ENCODE measurements at places on chromosomes 13 and 19.

DNA sequence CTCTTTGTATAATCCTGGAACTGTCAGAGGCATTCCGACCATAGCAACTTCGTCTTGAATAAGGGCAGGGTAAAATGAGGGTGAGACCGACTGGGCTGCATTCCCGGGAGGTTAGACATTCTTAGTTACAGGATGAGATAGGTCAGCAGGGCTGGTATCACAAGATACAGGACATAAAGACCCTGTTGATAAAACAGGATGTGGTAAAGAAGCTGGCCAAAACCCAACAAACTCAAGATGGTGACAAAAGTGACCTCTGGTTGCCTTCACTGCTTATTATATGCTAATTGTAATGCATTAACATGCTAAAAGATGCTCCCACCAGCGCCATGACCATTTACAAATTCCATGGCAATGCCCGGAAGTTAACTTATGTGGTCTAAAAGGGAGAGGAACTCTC is 27.7 kb upstream of the MBNL2 start:
- DNase-seq, result no peak

DNA sequence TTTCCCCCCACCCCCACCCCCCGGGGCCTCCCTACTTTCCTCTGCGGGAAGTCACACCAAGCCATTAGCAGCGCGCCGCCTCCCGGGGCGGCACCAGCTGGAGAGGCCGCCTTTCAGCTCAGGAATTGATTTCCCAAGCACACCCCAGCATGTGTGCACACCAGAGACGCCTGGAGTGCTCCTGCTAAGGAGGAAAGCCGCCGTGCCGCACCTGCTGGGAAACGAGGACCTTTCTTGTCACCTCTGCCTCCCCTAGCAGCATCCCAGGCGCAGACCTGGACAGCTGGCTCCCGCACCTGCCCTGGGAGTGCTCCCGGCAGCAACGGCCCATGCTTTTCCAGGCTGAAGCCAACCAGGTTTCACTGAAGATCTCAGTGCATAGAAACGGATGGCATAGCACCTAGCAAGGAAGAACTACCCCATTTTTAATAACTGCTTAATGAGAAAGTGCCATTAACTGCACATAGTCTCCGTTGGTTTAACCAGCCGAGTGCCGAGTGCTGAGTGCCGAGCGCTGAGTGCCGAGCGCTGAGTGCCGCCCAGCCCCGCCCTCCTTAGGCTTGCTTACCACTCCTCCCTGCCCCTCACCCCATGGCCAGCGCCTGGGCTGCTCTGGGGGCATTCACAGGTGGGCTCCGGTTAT is 165.0 kb downstream of the USP12 start:
- no peak for DNase-seq

DNA sequence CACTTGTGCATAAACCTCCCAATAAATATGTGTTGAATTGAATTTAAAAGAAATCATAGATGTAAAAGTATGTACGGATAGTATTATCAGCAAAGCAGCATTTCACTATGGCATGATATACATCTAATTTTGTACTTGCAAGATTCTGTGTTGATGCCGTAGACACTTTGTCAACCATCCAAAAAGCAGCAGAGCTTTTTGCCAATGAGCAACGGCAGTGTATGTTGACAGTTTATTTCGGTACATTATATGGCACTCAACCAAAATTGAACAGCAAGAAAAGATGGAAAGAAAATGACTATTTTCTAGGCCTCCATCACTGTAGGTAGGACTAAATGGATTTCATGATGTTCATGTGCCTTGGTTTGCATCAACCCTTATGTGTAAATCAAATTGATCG is 543.7 kb downstream of the DACH1 start:
- DNase-seq, result no peak

DNA sequence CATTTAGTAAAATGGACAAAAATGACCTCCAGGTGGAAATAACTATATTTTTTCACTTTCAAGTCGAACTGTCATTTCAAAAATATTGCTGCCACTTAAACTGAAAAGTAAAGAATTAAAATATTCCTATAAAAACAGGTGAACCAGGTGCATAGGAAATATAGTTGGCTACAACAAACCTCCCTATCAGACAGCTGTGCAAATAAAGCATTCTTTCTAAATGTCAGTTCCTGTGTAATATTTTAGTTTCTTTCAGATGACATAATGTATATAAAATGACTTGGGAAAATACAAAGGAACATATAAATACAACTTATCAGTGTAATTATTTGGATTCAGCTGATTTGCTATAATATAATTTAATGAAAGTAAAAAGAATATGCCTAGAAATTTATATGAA is 403.5 kb upstream of the GPC6 start:
- DNase-seq, result no peak

- no peak for DNase-seq
These were observed 10.4 kb downstream of the OLFM4 start for GRCh38 chr13:53038993-53039392.

DNA sequence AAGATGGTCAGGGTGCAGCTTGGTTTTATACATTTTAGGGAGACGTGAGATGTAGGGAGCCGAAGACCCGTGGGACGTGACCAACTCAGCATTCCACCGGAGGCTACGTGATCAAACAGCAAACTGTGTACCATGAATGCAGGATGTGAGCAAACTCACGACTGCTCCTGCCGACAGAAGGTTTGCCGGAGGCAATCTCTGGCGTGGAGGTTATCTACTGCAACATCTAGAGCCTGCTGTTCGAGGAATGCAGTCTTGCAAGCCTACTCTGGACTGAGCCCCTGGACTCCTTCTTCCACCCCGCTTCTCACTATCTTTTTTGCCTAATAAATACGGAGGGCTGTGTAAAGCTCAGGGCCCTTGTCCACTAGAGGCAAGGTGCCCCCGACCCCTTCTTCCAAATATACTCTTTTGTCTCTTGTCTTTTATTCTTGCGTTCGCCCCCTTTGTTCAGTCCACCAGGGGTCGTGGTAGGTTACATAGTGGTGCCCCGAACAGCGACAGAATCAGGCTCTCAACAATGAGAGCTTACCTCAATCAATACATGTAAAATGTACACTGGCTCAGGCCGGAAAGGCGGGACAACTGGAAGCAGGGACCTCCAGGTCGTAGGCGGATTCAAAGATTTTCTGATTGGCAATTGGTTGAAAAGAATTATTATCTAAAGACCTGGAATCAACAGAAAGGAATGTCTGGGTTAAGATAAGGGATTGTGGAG is 8.9 kb upstream of the OR1I1 start:
- no peak for DNase-seq

- DNase-seq, result no peak
These were observed 379.6 kb downstream of the TSHZ3 start for GRCh38 chr19:30969591-30969990.

GRCh38 chr13:107138486-107138885 is 570.5 kb upstream of the ARGLU1 start:
- no peak for DNase-seq

DNA sequence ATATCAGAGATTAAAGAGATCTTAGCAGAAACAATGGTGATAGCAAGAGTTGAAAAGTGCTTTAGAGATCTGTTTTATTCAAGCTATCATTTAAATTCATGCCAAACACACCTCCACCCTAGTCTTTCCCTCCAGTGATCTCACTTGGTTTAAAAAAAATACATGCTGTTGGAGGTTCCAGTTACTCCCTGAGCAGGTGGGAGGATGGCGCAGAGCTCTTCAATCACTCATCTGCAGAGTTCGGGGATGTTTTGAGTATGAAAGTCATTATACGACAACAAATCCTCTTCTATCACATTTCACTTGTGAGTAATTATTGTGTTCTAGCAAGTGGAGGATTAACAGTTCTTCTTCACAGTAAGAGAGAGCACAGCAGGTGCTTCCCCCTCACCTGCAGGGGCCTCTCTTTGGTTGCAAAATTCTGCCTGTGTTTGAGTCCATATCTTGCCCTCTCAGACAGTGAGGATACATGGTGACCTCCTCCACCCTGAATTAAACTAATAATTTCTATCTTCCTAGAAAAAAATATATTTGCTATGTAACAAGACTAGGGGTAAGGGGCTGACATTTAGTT is 376.7 kb downstream of the LIG4 start:
- DNase-seq, result no peak

DNA sequence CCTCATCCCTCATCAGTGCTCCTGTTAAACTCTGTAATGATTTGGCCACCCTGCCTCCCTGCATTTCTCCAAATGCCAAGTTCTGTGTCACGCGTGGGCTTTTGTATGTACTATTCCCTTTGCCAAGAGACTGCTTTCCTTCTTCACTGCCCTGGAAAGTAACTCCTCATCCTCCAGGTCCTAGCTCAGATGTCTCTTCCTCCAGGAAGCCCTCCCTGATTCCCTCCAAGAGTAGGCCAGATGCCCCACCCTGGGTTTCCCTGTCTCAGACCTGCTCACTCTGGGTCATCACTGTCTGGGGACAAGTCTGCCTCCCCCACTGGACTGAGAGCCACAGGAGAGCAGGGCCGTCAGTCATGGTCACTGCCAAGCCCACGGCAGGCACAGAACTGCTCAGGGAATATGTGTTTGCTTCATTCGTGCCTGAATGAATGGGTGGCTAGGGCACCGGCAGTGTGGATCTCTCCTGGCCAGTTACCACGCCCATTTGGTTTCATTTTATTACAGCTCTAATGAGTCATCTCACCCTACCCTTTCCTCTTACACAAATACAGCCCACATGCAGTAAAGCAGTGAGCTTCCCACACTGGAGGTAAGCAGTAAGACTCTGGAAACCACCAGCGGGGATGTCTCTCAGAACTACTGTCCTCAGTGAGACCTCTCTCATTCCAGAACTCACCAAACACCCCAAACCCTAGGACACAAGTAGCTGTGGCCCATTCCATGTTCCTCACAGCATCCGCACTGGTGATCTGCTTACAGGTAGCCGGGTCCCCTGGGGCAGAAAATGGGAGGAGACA is 12.1 kb upstream of the GPR4 start:
- DNase-seq, result peak; percentile 71

DNA sequence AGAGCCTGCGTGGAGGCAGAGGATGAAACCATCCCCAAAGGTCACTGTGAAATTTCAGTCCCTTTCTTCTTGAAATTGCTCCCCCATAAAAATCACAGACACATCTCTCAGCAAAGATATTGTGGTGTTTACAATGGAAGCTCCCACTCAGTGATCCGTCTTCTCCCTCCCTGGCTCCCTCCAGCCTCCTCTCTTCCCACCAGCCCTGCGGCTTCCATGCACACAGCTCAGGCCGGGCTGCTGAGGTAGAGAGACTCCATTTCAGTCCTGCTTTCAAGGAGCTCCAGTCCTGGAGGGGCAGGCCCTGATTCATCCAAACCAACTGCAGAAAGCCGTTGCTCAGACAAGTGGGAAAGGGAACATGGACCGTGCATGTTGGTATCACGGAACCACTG is 24.0 kb upstream of the MIER2 start:
- no peak for DNase-seq

DNA sequence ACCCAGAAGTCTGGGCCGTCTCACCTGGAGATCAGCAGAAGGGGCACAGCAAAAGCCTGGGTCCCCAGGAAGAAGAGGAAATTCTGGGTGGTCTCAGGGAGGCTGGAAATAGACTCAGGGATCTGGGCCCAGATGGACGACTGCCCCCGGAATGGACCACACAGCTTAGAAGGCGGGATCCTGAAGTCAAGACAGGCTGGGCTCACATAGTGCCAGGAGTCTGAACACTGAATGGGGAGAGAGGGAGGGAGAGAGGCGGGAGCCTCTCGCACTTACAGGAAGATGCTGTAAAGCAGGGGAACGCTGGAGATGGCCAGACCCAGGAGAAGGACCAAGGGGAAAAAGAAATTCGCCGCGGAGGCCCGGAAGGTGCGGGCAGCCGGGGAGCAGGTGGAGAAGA is 1.3 kb upstream of the LENG1 start:
- no peak for DNase-seq

DNA sequence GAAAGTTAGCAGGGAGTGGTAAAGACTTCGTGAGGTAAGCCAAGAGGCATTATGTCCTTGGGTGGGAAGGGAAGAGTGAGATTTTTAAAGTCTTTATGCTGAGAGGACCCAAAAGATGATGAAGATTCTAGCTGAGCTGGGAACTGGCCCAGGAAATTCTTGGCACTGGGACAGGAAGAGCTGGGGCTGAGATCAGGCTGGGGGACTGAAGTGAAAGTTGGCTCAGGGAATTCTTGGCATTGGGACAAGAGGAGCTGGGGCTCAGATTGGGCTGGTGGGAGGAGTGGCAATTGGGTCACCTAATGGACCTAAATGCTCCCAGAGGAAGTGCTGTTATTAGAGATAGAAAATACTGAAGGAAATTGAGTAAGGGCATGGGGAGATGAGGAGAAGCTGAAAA is 8.8 kb downstream of the SCEL start:
- DNase-seq, result no peak

DNA sequence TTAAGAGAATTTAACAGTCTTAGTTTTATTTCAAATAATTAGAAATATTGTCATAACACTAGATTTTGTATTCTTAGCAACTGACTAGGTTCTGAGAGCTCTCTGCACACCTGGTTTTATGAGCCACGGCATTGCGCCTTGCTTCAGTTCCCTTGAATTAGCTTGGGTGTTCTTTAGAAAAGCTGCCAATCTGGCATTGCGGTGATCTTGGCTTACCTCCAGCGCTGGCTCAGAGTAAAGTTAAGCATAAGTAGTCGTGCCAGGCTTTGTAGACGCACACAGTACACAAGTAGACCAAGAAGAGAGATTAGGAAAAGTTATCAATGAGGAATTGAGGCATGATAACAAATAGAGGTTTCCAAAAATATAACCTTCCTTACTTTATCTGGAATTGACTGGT is 45.7 kb downstream of the TPP2 start:
- DNase-seq, result no peak

GRCh38 chr13:109783447-109783814 is 3.0 kb downstream of the IRS2 start:
- DNase-seq, result no peak

GRCh38 chr19:58279042-58279924 is 528 bp downstream of the ZNF8 start:
- DNase-seq, result no peak

DNA sequence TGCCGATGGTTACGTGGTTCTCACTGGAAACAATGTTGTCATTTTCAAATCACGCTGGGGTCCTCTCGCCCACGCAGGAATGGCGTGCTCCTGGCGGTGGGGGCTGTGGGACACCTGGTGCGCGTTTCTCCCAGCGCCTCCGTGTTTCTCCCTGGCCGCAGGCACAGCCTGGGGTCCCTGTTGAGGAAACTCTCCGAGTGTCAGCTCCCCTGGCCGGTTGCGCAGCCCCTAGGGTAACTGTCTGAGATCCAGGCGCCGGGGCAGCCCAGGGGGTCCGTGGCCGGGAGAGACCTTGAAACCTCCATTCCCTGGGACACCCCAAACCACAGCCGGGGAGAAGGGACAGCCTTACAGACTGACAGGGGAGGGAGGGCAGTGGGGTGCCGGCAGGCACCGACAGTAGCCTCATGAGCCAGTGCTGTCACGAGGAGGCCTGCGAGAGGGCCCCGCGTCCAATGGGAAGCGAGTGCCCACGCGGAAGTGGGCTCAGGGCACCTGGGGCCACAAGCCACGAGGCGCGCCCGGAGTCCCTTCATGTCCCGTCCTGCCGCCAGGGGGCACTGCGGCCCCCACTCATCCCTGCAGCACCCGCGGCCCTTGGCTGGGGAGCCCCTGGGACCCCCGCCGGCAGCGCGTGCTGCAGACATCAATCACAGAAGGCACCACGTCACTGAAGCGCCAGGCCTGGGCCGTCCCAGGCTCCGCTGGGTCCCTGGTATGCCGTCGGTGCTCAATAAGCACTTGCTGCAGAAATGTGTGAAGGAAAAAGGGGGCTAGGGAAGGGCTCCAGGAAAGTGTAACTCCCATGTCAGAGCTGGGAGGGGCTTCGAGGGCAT is 9.5 kb downstream of the ADAMTSL5 start:
- peak; percentile 35 for DNase-seq

GRCh38 chr13:74678308-74678965 is 544.2 kb upstream of the KLF12 start:
- DNase-seq, result no peak

GRCh38 chr13:99658261-99658991 is 157.2 kb downstream of the TM9SF2 start:
- peak; percentile 80 for DNase-seq
